ENCODE measurements at places on chromosomes 3 and 15. TPM values are rescaled to one million over a fixed set of nuclear protein-coding genes. Genes with fewer than 3 reads are reported as not detected.

GRCh38 chr3:14373753-14374376 is 28.5 kb upstream of the SLC6A6 start:
- DNase-seq, result no peak
- H3K27ac ChIP-seq, result no peak overlapping the region
- no peaks in the 10 kb centered on the region for H3K36me3 ChIP-seq

DNA sequence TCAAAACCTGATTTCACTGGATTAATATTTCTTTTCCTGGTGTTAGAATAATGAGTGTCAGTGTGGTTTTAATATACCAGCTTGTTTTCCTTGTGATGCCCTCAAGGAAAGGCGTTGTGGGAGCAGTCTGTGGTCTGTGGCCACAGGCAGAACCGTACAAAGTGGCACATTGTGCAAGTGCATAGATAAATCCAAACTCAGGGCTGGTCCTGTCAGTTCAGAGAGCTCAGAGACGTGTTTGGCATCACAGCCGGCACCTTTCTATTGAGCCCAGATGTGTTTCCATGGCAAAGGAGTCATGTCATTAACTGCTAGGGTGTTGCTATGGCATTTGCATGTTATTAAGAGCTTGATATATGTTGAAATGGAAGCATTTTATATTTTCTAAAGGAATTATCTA is 289.9 kb upstream of the RASGRP1 start:
- no peak overlapping the region for H3K27ac ChIP-seq
- H3K36me3 ChIP-seq, result no peaks in the 10 kb centered on the region
- no peaks in the 10 kb centered on the region for H3K4me1 ChIP-seq
- H3K27me3 ChIP-seq, result peaks cover 11% of the 10 kb centered on the region
- no peak for DNase-seq
- no peak overlapping the region for H3K4me3 ChIP-seq

DNA sequence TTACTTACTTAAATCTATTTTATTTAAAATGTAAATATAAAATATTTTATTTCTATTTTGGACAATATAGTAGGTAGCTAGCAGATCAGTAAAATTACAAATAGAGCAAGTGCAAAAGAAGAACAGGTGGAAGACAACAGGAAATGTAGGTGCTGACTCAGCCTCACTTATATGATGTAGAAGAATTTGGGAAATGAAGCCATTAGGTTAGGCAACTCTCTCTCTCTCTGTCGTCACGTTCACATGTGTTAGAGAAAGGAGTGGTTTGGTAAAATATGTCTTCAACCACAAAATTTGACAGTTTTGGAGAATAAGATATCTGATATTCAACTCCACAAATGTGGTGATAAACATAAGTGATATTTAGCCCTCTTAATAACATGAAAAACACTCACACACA is 532.5 kb upstream of the KCNMB2 start:
- no peaks in the 10 kb centered on the region for H3K27me3 ChIP-seq
- peaks cover 15% of the 10 kb centered on the region for H3K4me1 ChIP-seq
- H3K4me3 ChIP-seq, result no peak overlapping the region

- H3K27me3 ChIP-seq, result no peaks in the 10 kb centered on the region
- no peak for DNase-seq
- H3K36me3 ChIP-seq, result no peaks in the 10 kb centered on the region
- no peak overlapping the region for H3K4me3 ChIP-seq
- no peak overlapping the region for H3K27ac ChIP-seq
Measured at GRCh38 chr15:34776606-34777105, 18.7 kb downstream of the ACTC1 start.

GRCh38 chr15:75098404-75098803 is 75.0 kb downstream of the PPCDC start:
- no peaks in the 10 kb centered on the region for H3K36me3 ChIP-seq
- no peaks in the 10 kb centered on the region for H3K27me3 ChIP-seq
- no peak for DNase-seq
- no peak overlapping the region for H3K27ac ChIP-seq

Gene PLAAT1
- not detected for total RNA-seq

Gene FAM107A
- 0.09 TPM for total RNA-seq

Gene WDR72
- not detected for total RNA-seq

All from T-cell (primary cell).